ENCODE measurements at places on chromosomes 16 and 17.

- H3K27me3 ChIP-seq: no peaks in the 10 kb centered on the region
- DNase-seq: no peak
- no peak overlapping the region for H3K27ac ChIP-seq
- H3K4me3 ChIP-seq: no peak overlapping the region
- H3K4me1 ChIP-seq: no peaks in the 10 kb centered on the region
Observed at GRCh38 chr16:78504401-78504851, 405.0 kb downstream of the WWOX start.

GRCh38 chr17:74972973-74973328 is 392 bp upstream of the HID1 start:
- H3K27me3 ChIP-seq: peaks cover 53% of the 10 kb centered on the region
- no peak overlapping the region for H3K27ac ChIP-seq
- no peaks in the 10 kb centered on the region for H3K36me3 ChIP-seq
- DNase-seq: no peak
- H3K4me1 ChIP-seq: peaks cover 8% of the 10 kb centered on the region
- peak overlapping the region; percentile 75 for H3K4me3 ChIP-seq

DNA sequence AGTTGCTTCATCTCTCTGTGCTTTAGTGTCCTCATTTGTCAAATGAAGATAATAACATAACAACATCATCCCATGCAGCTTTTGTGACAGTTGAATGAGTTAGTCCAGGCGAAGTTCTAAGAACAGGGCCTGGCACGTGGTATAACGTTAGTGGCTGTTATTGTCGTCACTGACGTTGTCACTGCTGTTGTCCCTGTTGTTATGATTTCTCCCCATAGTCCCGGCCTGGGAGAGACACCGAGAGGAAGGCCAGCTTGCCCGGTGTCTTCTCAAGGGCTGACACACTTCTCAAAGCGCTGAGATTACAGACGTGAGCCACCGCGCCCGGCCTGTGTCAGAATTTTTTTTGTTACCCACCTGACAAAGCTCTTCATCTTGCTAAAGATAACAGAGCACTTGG is 29.9 kb downstream of the ABR start:
- H3K27me3 ChIP-seq: no peaks in the 10 kb centered on the region
- H3K36me3 ChIP-seq: no peaks in the 10 kb centered on the region
- DNase-seq: no peak
- H3K4me3 ChIP-seq: no peak overlapping the region
- H3K27ac ChIP-seq: no peak overlapping the region

DNA sequence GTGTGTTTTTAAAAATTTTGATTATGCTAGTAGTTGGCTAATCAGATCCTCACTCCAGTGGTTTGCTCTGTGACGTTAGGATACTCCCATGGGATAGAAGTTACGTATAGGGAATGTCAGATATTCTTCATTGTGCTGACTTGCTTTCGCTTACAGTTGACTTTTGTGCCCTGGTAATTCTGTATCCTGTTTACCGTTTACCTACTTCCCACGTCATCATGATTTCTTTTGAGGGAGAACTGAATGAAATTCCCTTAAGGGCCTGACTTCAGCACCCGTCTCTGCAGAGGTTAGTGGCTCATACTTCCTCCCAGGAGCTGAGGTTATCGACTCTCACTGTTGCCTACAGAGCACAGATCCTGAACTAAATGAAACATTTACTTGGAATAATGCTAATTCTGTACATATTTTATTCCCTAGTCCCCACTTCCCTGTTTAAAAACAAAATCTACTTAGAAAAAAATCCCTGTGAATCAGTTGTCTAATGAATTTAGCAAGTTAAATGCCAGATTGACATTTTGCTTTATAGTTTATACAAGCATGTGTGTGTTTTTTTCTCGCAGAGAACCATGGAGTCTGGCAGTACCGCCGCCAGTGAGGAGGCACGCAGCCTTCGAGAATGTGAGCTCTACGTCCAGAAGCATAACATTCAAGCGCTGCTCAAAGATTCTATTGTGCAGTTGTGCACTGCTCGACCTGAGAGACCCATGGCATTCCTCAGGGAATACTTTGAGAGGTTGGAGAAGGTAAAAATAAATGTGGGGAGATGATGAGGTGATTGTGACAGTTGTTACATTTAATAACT is 2.8 kb downstream of the PRKAR1A start:
- H3K27ac ChIP-seq: no peak overlapping the region
- peaks cover 21% of the 10 kb centered on the region for H3K4me1 ChIP-seq
- H3K36me3 ChIP-seq: peaks cover 38% of the 10 kb centered on the region
- H3K27me3 ChIP-seq: no peaks in the 10 kb centered on the region
- no peak for DNase-seq
- peak overlapping the region; percentile 91 for H3K4me3 ChIP-seq

DNA sequence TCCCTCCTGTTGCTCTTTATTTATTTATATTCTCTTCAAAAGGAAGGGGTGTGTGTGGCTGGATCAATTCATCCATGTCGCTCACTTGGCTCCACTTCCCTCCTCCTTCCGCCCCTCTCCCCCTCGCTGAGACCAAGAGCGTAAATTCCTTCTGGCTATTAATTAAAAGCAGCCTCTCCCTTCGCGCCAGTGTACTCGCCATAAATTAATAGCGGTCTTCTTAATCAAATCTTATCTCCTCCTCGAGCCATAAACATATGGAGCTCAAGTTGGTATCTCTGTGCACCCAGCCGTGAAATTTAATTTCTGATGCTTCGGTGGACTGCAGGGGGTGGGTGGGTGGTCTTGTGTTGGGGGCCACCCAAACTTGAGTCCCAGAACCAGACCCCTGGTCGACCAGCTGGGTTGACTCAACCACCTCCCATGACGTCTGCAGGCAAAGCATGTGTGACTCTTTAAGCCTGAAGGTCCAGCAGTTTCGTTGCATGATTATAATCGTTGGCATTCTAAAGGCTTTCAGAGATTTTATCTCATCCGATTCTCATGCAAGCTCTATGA is 57.9 kb downstream of the SDK2 start:
- H3K36me3 ChIP-seq: no peaks in the 10 kb centered on the region
- no peak overlapping the region for H3K27ac ChIP-seq
- no peak for DNase-seq
- no peaks in the 10 kb centered on the region for H3K27me3 ChIP-seq

GRCh38 chr16:85550953-85551924 is 61.9 kb upstream of the GSE1 start:
- H3K27ac ChIP-seq: no peak overlapping the region
- H3K4me1 ChIP-seq: peaks cover 18% of the 10 kb centered on the region
- no peaks in the 10 kb centered on the region for H3K36me3 ChIP-seq

DNA sequence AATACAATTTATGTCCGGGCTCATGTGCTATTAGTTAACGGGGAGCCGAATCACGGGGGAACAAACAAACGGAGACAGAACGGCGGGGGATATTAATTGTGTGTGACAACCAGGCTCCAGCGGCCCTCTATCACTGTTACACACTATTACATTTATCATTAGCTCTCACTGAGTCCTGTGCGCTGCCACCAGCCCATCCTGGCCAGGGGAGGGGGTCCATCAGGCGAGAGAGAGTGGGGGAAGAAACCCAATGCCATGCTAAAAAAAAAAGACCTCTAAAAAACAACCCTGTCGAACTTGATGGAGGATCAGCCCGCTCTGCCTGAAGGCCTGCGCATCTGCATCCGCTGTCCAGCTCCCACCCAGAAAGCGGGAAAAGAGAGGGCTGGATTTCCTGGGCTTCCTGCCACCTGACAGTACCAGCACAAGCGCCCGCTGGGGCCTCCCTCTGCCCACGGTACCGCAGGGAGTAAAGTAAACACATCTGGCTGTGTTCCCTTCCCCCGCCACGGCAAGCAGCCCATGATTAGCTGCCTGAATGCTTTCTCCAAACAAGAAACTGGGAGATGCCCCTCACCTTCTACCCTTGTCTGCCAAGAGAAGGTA is 41.7 kb downstream of the PIPOX start:
- 0 out of 2 replicates have a peak overlapping the region, but pooled peaks have one; percentile 26 for H3K27ac ChIP-seq
- H3K4me1 ChIP-seq: peaks cover 22% of the 10 kb centered on the region
- H3K4me3 ChIP-seq: no peak overlapping the region
- DNase-seq: peak; percentile 38

DNA sequence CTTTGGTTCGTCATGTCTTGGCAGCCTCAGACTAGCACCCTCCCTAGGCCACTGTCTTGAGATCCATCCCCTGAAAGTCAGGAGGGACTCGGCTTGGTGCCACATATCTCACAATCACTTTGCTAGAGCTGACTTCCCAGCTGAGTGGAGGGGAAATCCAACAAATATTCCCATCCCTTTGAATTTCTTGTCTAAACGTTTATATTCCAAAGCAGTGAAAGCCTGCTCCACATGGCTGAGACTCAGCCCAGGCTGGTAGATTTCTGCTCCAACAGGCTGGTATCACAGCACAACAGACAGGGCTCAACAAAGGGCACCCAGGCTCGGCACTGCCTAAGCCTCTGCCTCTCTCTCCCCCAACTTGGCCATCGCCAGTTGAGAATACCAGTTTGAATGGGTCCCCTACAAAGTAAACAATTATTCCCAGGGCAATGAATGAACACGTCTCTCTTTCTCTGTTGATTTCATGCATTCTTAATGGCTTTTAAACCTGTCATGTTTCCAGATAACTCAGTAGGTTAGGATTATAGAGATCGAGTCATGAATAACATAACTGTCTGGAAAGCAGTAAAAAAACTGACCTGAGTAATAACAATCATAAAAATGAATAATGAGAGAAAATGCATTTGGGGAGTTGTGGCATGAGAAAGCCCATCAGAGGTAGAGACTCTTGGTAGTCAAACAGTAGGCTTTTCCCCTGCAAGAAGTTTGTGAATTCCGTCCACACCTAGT is 1.0 kb downstream of the KRT13 start:
- no peaks in the 10 kb centered on the region for H3K27me3 ChIP-seq
- no peak for DNase-seq
- H3K36me3 ChIP-seq: no peaks in the 10 kb centered on the region
- H3K27ac ChIP-seq: no peak overlapping the region
- peaks cover 12% of the 10 kb centered on the region for H3K4me1 ChIP-seq

DNA sequence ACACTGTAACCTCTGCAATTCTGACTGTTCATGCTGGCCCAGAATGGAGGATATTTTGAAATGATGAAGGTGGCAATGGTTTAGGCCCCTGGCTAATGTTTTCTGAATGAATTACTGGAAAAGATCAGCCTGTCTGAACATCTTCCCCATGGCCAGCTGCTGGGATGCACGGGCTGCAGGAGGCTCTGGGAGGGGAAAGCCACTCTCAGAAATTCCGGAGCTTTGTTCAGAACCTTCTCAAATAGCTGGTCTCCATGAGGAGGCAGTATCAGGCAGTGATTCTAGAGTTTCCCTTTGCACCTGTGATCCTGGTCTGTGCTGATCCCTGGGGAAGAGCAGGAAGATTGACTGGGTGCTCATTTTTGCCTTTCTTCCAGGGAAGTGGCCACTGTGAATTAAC is 5.0 kb downstream of the SLC6A2 start:
- H3K27ac ChIP-seq: no peak overlapping the region
- H3K4me3 ChIP-seq: no peak overlapping the region
- H3K27me3 ChIP-seq: peaks cover 36% of the 10 kb centered on the region
- H3K4me1 ChIP-seq: no peaks in the 10 kb centered on the region
- peak; percentile 36 for DNase-seq

GRCh38 chr17:75525806-75526554 is 483 bp downstream of the LLGL2 start:
- peaks cover 6% of the 10 kb centered on the region for H3K27me3 ChIP-seq
- no peak overlapping the region for H3K27ac ChIP-seq
- no peaks in the 10 kb centered on the region for H3K36me3 ChIP-seq
- peaks cover 15% of the 10 kb centered on the region for H3K4me1 ChIP-seq
- DNase-seq: peak; percentile 67
- peak overlapping the region; percentile 82 for H3K4me3 ChIP-seq

- no peaks in the 10 kb centered on the region for H3K4me1 ChIP-seq
- DNase-seq: no peak
- no peak overlapping the region for H3K4me3 ChIP-seq
Observed at GRCh38 chr17:62017912-62018311, 47.2 kb downstream of the MED13 start.
